Lung (tissue), 17 donors: ENCODE measurements at places on chromosomes 5 and 9. TPM values are rescaled to one million over a fixed set of nuclear protein-coding genes. Genes with fewer than 3 reads are reported as not detected.

DNA sequence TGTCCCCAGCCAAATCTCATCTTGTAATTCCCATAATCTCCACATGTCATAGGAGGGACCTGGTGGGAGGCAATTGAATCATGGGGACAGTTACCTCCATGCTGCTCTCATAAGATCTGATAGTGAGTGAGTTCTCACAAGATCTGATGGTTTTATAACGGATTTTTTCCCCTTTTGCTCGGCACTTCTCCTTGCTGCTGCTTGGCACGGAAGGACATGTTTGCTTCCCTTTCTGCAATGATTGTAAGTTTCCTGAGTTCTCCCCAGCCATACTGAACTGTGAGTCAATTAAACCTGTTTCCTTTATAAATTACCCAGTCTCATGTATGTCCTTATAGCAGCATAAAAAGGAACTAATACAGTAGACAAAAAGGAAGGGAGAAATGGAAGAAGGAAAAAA, 76.7 kb upstream of the CCNG1 start:
- DNase-seq = no peak

Gene FGF1
- 1.4 TPM for total RNA-seq

Gene RANBP17
- total RNA-seq = 16.7 TPM

DNA sequence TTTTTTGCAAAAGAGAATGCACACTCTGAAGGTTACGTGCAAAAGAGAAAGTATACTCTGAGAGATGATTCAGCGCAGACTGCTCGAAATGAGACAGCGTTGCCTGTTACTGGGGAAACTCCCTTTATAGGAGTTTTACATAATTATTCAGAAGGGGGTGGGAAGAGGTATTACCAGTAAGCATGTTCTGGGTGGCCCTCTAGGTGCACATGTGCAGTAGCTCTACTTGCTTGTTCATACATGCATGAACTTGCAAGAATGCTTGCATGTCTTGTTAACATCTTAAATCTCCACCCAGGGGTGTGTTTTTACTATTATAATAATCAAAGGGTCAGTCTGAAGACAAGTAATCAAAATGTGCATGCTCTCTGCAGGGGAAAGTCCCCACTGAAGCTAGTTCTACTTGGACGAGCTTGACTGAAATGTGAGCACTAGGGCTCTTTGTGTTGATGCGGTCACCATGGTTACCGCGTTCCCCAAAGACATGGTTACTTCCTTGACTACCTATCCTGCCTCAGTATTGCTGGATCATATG, 75.5 kb downstream of the SGCD start:
- no peak for DNase-seq

Gene NR4A3
- 2.3 TPM for total RNA-seq

DNA sequence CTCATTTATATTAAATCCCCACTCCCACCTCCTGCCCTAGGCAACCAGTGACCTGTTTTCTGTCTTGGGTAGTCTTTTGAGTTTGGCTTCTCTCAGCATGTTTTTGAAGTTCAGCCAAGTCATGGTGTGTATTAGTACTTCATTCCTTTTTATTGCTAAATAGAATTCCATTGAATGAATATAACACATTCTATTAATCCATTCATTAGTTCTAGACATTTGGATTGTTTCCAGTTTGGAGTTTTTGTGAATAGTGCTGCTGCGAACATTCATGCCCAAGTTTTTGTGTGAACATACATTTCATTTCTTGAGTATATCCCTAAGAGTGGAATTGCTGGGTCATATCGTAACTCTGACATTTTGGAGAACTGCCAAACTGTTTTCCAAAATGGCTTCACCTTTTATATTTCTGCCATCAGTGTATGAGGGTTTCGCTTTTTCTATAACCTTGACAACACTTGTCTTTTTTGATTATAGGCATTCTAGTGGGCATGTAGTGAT, 2.7 kb downstream of the ZNF346 start:
- DNase-seq = no peak

Gene GDA
- 0.65 TPM for total RNA-seq

Gene C1QTNF3
- total RNA-seq = 2.7 TPM

DNA sequence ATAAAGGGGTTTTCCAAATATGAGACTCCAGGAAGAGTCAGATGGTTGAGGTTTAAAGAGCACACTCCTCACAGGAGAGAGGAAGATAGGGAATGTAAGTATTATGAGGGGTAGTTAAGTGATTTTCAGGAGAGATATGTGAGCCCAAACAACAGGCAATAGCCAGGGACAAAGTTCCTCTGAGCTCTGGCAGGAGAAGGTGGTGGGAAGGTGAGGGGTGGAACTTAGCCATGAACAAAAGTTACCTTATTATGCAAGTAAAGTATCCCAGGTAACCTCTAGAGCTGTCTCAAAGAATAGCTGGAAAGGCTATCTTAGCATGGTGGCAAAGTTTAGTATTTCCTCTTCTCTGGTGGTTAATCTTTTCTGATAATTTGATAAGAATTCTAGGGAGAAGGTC, 450.5 kb upstream of the PTPRD start:
- DNase-seq = no peak

DNA sequence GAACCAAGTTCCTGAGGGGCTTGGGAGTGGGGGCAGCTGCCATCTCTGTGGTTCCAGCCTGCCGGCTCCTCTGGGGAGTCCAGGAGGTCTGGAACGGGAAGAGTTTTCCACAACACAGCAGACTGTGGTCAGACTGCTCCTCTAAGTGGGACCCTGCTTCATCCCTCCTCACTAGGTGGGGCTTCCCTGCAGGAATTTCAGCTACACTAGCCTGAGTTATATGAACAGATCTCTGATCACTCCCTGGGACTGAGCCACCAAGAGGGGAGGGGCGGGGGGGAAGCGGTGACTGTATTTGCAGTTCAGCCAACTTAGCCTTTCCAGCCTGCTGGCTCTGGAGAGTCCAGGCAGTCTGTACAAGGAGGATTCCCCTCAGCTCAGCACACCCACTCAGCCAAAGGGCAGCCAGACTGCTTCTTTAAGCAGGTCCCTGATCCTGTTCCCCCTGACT, 19.4 kb downstream of the DTWD2 start:
- peak; percentile 20 for DNase-seq

Gene DDX4
- not detected for total RNA-seq

Gene PLAC8L1
- total RNA-seq = 0.46 TPM

Gene PPP1R26
- 22.9 TPM for total RNA-seq

- no peak for DNase-seq
These were observed 8.6 kb upstream of the PSAT1 start for GRCh38 chr9:78288214-78288892.

GRCh38 chr5:15577132-15577531, 77.2 kb downstream of the FBXL7 start:
- no peak for DNase-seq

DNA sequence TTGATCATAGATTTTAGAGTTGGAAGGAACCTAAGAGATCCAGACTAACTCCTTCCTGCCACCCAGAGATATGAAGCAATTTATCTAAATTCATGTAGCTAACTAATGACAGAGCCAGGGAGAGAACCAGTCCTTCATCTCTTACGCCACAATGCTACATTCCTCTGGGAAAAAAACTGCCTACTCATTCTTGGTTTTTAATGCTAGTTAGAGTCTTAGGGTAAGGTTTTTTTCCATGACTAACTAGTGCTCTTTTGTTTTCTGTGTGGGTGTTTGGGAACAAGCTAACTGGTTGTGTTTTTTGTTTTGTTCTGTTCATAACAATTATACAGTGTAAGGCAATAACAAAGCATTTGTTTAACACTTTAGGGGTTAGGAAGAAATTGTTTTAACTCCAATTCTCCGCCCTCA, 52.4 kb downstream of the SLC44A1 start:
- DNase-seq = peak; percentile 61

Gene SPATA31C1
- not detected for total RNA-seq

DNA sequence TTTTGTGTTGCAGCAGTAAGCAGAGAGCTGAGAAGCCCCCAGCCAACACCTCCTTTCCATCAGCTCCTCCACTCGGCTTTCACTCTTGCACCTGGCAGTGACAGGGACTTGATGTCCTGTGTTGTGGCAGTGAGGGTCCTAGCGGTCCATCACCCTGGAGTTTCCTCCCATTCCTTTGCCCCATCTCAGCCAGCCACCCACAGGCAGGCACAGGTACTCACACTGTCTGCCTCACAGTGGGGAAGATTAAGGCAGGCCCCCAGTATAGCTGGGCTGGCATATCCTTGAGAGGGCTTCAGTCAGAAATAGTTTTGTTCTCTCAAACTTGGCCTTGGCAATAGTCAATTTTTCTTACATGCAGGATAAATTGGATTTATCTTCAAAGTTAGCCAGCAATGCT, 362.7 kb downstream of the GADD45G start:
- DNase-seq = no peak

- DNase-seq = no peak
These were observed 152.1 kb upstream of the GRAMD2B start for GRCh38 chr5:126271141-126271540.

Gene TRIM36
- 6.2 TPM for total RNA-seq

DNA sequence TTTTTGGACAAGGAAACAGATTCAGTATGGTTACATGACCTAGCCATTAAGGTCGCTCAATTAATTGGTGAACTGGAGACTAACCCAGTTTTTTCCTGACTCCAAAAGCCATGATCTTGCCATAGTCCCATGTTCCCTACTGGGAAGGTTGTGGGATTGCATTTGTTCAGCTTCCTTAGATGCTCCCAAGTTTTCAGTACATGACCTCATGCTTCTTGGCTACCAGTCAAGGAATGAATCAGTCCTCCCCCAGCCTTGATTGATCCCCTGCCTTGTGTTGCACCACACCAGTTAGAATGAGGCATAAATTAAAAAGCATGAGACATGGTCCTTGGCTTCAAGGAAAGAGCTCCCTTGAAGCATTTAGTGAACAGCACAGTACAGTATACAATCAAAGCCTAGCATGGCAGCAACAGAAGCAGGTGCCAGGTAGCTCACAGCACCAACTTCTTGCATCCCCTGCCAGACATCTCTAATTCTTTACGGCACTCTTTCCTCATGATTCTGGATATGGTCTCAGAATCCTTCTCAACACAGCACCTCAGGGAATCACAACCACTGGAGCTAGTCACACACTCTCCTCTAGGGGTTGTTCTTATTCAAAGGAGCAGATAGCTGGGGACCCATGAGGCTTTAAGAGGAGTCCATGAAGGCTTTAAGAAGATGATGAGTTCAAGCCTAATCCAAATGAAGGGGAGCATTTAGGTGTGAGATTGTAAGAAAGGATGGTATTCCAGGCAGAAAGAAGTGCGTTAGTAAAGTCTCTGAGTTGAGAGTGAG, 295.5 kb upstream of the CLINT1 start:
- DNase-seq = no peak

Gene C9orf153
- total RNA-seq = 0.12 TPM

Gene KLF4
- total RNA-seq = 61.0 TPM

GRCh38 chr9:131727795-131728545, 11.9 kb downstream of the RAPGEF1 start:
- DNase-seq = no peak
